ENCODE measurements at places on chromosomes 2 and 18. TPM values are rescaled to one million over a fixed set of nuclear protein-coding genes. Genes with fewer than 3 reads are reported as not detected.

RNF144A gene
- 21.4 TPM for total RNA-seq

LYPD6 gene
- not detected for total RNA-seq

TMEM163 gene
- not detected for total RNA-seq

GALNT14 gene
- 0.44 TPM for total RNA-seq

PRKAG3 gene
- not detected for total RNA-seq

M1AP gene
- not detected for total RNA-seq

MRPS5 gene
- total RNA-seq = 79.3 TPM

ONECUT2 gene
- total RNA-seq = 0.02 TPM

NFATC1 gene
- total RNA-seq = 85.4 TPM

ARHGAP28 gene
- not detected for total RNA-seq

IGFBP5 gene
- not detected for total RNA-seq

PCARE gene
- not detected for total RNA-seq

PTPRN gene
- total RNA-seq = not detected

IL1RN gene
- total RNA-seq = 10.5 TPM

LYPD6B gene
- not detected for total RNA-seq

CTDP1 gene
- total RNA-seq = 36.0 TPM

RSAD2 gene
- 8.6 TPM for total RNA-seq

FLACC1 gene
- 0.63 TPM for total RNA-seq

HNRNPA3 gene
- total RNA-seq = 303 TPM

CRYGC gene
- total RNA-seq = not detected

PLEKHH2 gene
- 0.81 TPM for total RNA-seq

VAMP8 gene
- 114 TPM for total RNA-seq

IL36A gene
- total RNA-seq = not detected

MYL12A gene
- 538 TPM for total RNA-seq

ALLC gene
- total RNA-seq = not detected

ACAA2 gene
- 78.4 TPM for total RNA-seq

CDK15 gene
- not detected for total RNA-seq

TP53I3 gene
- 0.94 TPM for total RNA-seq

SLC4A5 gene
- 3.1 TPM for total RNA-seq

MAP2 gene
- total RNA-seq = 0.07 TPM

TRABD2A gene
- total RNA-seq = 29.6 TPM

RTP5 gene
- 0.12 TPM for total RNA-seq

GAL3ST2 gene
- 0.93 TPM for total RNA-seq

OBSL1 gene
- 0.94 TPM for total RNA-seq

TM4SF20 gene
- total RNA-seq = not detected

TTN gene
- total RNA-seq = 1.2 TPM

ZC3H15 gene
- total RNA-seq = 82.5 TPM

NDUFS1 gene
- 79.2 TPM for total RNA-seq

DTNA gene
- not detected for total RNA-seq

RESP18 gene
- total RNA-seq = not detected

SOS1 gene
- total RNA-seq = 34.4 TPM

IL36RN gene
- not detected for total RNA-seq

REG1B gene
- total RNA-seq = not detected
